Mammary epithelial cell (primary cell): ENCODE measurements at places on chromosomes 12 and 14. TPM values are rescaled to one million over a fixed set of nuclear protein-coding genes. Genes with fewer than 3 reads are reported as not detected.

The EPYC gene
- polyA plus RNA-seq: not detected

DNA sequence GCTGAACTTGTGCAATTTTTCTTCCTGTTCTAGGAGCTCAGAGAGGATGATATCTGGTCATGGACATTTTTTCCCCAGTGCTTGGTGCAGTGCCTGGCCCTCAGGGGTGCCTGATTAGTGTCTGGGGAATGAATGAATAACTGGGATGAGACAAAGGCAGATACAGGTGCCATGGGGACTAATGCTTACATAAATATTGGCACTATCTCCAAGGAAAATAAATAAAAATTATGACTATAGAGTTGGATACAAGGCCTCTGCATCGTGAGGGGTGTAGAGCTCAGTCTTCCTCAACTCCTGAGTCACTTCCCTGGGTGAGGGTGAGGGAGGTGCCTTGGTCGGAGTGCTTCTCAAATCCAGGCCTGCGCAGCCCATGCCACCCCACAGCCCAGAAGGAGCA, 188.6 kb downstream of the KCNA5 start:
- DNase-seq: peak; percentile 12

DNA sequence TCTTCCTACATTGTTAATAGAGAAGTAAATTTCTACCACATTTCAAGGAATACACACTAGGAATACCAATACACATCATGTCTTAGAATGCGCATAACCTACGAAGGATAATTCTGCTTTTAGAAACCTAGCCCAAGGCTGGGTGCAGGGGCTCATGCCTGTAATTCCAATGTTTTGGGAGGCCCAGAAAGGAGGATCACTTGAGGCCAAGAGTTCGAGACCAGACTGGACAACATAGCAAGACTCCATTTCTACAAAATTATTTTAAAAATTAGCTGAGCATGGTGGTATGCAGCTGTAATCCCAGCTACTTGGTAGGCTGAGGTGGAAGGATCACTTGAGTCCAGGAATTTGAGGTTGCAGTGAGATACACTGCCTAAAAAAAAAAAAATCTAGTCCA, 206.9 kb downstream of the SOX5 start:
- no peak for DNase-seq

DNA sequence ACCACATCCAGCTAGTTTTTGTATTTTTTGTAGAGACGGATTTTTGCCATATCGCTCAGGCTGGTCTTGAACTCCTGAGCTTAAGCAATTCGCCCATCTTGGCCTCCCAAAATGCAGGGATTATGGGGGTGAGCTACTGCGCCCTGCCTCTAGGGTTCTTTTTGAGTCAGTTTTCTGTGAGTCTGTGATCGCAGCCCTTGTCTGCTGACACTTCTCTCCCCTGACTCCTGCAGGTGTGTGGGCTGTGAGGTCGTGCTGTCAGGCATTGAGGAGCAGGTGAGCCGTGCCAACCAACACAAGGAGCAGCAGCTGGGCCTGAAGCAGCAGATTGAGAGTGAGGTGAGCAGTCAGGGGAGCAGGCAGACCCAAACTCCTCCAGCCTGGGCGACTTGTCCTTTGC, 6.3 kb downstream of the COPS7A start:
- no peak for DNase-seq

DNA sequence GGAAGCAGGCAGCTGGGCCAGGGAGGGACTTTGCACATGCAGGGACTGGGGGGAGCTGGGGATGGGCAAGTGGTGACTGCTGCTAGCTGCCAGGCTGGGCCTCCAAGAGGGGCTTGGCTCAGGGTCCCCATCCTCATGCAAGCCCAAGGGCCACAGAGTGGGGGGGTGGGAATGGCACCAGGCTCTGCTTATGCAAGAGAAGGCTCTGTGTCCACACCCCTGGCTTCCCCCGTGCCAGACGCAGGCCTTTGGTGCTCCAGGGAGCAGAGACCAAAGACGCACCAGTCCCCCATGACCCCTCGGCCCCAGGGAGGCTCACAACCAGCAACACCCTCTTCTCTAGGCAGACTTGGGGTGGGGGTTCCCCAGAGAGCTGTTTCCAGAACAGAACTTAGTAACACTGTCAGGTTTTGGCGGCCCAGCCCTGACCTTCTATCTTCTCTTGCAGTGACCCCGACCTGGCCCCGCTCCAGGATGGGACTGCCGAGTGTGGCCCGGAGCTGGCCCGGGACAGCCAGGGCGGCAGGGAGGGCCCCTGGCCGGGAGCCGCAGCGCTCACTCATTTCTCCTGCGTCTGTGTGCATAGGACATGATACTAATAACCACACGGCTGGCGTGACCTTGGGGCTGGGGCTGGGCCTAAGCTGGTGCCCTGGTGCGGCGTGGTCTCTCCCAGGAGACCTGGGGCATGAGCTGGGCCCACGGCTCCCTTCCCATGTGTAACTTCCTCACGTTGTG, 14.3 kb downstream of the XRCC3 start:
- no peak for DNase-seq

DNA sequence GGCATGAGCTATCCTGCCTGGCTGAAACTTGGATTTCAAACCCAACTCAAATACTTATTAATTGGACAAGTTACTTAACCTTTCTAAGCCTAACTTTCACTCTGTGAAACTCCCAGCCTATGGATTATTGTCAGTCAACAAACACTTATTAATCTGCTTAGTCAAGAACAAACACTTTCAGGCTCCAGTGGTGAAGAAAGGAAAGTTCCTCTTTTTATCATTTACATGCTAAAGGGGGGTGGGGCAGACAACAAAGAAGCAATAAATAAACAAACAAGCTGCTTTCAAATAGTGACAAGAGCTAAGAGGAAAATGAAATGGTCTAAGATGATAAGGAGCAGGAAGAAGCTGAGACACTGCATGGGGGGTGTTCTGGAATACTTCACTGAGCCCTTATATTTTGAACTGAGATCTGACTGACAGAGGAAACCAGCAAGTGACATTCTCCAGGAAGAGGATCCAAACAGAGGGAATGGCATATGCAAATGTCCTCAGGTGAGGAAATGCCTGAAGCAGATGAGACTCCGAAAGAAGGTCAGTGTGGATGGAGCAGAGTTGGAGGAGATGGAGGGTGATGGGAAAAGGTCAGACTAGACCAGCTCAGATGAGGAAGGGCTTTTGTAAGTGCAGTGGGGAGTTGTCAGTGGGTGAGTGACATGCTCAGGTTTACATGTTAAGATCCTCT, 259.6 kb downstream of the ITPR2 start:
- DNase-seq: no peak

DNA sequence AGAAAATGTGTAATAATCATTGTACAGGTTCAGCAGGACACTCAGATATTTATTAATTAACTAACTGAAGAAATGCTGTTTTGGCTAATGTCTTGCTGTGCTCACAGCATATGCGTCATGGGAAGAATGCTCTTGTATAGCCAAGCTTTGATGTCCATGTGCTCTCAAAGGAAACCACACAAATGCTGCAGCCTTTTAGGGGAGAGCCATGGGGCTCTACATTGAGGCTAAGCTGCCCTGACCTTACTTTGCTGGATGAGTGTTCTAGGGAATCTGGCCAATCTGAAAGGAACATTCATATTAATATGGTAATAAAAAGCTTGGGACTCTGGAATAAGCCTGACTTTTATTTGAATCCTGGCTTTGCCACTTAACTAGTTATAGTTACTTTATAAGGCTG, 9.5 kb upstream of the CRADD start:
- no peak for DNase-seq

- no peak for DNase-seq
These were observed 187.6 kb downstream of the ETNK1 start for GRCh38 chr12:22812531-22812930.

GRCh38 chr14:42729681-42730080, 1123.0 kb downstream of the LRFN5 start:
- DNase-seq: no peak

The TCL1A gene
- polyA plus RNA-seq: not detected

The HCAR1 gene
- 4.3 TPM for polyA plus RNA-seq

- no peak for DNase-seq
These were observed 411.7 kb upstream of the FLRT2 start for GRCh38 chr14:85118274-85118673.

The SLC25A47 gene
- not detected for polyA plus RNA-seq

The MUCL1 gene
- 1.7 TPM for polyA plus RNA-seq

DNA sequence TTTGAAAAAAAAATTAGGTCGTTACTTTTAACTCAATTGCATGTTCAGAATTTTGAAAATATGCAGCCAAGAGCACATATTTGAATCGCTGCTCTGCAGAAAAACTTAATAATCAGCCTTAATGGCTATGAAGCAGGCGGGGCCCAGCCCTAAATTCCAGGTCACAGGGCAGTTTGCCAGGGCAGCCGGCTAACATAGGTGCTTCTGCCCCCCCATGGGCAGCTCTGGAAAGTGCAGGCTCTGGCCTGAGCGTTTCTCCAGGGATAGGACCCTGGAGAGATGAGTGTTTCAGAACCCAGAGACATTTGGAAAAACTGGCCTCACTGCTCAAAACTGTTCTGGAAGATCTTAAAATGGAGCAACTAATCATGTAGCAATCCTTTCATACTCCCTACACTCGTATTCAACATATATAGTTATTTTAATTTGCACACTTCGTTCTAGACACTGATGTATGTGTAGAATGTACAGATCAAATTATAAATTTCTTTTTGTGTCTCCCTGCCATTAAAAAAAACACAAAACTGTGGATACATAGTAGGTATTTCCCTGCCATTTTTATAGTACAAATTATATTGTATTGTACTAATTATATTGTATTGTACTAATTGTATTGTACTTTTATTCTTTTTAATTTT, 26.0 kb upstream of the PTGR2 start:
- DNase-seq: peak; percentile 64

- DNase-seq: no peak
These were observed 13.7 kb downstream of the KRT72 start for GRCh38 chr12:52587563-52587962.

DNA sequence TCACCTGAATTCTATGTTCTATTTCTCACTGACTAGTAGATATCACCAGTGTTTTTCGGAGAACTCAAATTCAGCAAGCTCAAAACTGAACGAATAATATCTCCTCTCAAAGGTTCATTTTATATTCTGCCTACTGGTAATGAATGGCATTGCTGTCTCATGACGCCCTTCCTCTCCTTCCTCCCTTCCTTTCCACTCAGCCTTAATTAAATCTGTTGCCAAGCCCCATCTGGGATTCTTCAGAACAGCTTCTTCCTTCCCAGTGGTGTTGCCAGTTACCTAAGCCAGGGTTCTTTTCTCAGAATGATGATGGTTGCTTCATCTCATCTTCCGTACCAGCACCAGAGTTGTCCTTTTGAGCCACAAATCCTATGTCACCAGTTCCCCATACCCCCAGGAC, 143.2 kb downstream of the SYNE2 start:
- no peak for DNase-seq

- DNase-seq: no peak
These were observed 198.3 kb upstream of the OTX2 start for GRCh38 chr14:57008534-57008933.

DNA sequence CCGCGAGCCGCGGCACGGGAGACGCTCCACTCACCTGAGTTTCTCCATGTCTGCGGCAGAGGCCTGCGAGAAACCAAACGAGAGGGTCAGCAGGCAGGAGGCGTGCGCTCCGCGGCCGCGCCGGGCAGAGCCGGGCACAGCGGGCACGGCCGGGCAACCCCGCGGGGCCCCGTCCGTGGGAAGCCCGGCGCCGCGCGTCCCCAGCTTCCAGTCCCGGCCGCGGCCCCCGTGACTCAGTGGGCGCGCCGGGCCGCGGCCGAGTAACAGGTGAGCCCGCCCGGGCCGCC, 19.4 kb downstream of the BEGAIN start:
- no peak for DNase-seq

The CLEC12A gene
- polyA plus RNA-seq: not detected

GRCh38 chr12:57740656-57741412, 2.3 kb upstream of the AGAP2 start:
- DNase-seq: no peak

The PTPRO gene
- polyA plus RNA-seq: 0.08 TPM

DNA sequence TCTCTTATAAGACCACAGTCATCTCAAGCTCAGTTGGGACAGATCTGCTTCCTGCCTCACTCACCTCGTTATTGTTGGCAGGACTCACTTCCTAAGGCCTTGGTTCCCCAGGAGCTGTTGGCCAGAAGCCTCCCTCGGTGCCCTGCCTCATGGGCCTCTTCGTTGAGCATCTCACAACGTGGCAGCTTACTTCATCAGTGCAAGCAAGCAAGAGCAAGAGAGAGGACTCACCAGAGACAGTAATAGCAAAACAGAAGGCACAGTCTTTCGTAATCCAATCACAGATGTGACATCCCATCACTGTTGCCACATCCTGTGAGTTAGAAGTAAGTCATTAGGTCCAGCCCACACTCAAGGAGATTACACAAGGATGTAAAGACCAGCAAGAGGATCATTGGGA, 5.1 kb upstream of the NUMB start:
- DNase-seq: peak; percentile 99

GRCh38 chr12:53538209-53538689, 31.0 kb upstream of the NPFF start:
- peak; percentile 54 for DNase-seq

DNA sequence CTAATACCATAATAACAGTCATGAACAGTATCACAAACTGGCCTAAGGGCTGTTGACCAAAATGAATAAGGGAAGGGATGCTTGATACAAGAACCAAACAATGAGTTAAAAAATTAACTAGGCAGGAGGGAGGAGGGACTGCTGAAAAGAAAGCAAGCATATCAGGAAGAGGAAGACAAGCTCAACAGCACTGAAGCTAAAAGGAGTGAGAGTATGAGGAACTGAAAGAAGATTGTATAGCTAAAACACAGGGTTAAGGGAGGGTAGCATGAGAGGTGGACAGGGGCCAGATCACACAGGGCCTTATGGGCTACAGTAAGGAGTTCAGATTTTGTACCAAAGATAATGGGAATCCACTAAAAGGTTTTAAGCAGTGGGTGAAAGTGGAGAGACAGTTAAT, 34.1 kb downstream of the ITGA7 start:
- no peak for DNase-seq

DNA sequence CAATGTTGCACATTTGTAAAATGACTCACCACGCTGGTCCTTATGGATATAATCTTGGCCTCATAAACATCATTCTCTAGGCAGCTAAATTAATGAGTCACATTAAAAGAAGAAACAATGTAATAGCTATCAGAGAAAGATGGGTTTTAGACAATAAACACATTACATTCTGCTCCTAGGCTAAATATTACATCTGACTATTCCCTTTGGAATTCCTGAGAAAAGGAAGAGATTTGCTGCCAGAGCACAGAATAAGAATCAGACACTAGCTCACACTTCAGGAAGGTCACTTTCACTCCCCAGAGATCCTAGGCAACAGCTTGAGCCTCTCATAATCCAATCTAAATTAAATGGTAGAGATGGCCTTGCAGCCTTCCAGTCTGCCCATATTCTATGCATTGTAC, 218.2 kb downstream of the PTPRO start:
- no peak for DNase-seq

DNA sequence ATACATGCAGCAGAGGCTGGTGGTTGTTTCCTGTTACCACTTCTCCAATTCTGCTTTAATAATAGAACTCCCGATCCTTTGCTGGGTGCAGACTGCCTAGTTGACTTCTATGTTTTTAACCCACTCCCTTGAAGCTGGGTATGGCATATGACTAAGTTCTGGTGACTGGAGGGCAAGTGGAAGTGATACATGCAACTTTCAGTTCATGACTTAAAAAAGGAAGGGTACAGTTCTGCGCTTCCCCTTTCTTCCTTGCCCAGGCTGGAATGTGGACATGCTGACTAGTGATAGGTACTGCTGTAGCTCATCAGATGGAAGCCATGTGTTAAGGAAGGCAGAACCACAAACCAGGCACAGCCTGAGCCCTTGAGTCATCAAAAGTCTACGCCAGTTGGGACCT, 2.4 kb upstream of the A2M start:
- peak; percentile 43 for DNase-seq

- no peak for DNase-seq
These were observed 47.4 kb downstream of the STX2 start for GRCh38 chr12:130791629-130792028.

The PROX2 gene
- polyA plus RNA-seq: not detected

The SRRM4 gene
- polyA plus RNA-seq: not detected
